Stimulated activated CD8-positive, alpha-beta memory T cell treated with anti-CD3 and anti-CD28 coated beads, Interleukin-4, amount 100 ng/mL, for 4 hours (primary cell): ENCODE measurements at places on chromosomes 7 and 10.

- no peak for DNase-seq
These were observed 251.2 kb upstream of the FZD1 start for GRCh38 chr7:91013078-91013477.

- DNase-seq, result no peak
These were observed 49.8 kb upstream of the LEP start for GRCh38 chr7:128191136-128191844.

- no peak for DNase-seq
These were observed 17.2 kb downstream of the AP5Z1 start for GRCh38 chr7:4792537-4793126.

DNA sequence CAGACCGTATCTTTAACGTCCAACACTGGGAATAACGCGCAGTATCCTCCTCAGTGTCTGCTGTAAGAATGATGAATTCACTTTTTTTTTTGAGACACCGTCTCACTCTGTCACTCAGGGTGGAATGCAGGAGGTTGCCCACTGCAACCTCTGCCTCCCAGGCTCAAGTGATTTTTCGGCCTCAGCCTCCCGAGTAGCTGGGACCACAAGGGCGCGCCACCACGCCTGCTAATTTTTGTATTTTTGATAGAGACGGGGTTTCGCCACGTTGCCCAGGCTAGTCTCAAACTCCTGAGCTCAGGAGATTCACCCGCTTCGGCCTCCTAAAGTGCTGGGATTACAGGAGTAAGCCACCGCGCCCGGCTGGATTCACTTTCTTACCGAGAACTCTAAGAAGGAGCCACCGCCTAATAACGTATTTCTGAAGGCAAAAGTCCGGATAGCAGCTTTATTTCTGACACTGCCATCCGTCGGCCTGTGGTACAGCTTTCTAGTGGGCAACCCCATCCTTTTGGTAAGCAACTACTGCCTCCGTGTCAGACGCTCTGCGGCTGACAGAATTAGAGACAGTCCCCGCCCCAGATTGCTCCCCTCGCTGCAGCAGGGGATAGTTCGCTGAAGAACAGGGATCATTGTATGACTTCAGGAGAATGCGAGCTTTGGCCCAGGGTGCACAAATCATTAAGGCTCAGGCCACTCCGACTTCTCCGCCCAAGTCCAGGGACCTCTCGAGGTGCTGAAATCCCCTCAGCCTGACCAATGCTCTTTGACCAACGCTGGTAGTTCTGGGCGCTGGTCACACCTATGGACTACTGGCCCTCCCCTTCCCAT, 662 bp downstream of the POLR3A start:
- no peak for DNase-seq

DNA sequence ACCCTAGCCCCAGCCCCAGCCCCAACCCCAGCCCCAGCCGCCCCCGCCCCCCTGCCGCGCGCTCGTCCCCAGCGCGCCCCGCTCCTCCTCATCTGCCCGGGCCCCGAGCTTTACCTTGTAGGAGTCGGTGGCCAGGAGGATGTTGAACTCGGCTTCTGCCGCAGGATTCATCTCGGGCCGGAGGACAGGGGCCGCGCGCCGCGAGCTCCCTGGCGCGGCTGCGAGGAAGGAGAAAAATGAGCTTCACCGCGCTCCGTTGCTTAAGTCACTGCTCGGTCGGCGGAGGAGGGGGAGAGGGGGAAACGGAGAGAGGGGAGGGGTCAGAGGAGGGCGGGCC, at the start of gene NAMPT:
Gene NAMPT, minus strand, starts transcription at position 270 of the 337 bp plus-strand sequence. Its CDS starts 99 bp downstream, at position 171.
- DNase-seq, result peak; percentile 89

DNA sequence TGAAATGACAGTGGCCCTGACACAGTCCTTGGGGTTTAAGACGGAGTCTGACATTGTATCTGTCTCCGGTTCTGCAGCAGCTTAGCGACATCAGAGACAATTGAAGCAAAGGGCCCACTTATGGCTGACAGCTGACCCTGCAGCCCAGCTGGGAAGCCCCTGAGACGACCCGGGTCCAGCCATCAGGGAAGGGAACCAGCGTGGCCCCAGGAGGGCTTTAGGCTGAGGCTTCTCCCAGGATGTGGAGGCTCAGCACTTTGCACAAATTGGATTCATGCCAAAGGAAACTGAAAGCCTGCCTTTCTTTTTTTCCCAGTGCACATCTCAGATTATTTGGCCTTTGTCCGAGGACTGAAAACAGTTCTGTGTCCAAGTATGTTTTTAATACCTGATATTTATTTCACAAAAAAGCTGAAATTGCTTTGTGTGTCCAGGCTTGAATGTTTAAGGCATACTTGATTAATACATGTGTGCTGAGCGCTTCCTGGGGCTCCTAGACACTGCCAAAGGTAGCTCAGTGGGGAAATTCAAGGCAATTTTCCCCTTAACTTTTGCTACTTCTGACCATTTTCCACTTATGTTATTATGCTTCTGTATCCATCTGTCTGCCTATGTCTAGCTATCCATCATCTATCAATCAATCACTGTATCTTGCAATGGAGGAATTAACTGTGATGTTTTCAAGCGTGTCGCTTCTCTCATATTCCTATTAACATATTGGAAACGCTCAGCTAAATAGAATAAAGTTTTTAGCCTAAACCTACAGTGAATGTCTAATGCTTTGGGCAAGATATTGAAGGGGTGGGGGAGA, 34.8 kb downstream of the KLF6 start:
- DNase-seq, result no peak

DNA sequence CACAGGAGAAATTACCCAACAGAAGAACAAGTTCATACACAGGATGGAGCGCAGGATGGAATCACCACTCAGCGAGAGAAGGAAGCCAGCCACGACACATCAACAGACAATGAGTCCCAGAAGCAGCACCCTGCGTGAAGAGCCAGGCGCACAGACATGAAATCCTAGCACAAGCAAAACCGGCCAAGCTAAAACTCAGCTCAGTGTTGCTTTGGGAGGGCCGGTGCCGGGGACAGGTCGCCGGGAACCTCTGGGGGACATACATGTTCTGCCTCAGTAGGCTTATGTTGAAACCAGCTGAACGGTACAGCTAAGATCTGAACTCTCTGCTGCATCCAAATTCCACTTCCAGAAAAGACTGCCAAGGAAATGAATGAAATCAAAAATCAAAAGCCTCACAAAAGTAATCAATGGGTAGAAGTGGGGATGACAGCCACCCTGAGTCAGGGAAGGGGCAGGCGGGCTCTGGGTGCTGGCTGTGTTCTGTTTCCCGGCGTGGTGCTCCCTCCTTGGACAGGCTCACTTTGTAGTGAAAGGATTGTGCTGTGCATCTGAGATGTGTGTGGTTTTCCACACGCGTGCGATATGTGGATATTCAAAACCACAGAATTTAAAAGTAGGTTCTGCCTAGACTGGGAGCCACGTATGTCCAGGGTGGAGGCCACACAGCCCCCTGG, 114.7 kb downstream of the PDGFA start:
- DNase-seq, result no peak

DNA sequence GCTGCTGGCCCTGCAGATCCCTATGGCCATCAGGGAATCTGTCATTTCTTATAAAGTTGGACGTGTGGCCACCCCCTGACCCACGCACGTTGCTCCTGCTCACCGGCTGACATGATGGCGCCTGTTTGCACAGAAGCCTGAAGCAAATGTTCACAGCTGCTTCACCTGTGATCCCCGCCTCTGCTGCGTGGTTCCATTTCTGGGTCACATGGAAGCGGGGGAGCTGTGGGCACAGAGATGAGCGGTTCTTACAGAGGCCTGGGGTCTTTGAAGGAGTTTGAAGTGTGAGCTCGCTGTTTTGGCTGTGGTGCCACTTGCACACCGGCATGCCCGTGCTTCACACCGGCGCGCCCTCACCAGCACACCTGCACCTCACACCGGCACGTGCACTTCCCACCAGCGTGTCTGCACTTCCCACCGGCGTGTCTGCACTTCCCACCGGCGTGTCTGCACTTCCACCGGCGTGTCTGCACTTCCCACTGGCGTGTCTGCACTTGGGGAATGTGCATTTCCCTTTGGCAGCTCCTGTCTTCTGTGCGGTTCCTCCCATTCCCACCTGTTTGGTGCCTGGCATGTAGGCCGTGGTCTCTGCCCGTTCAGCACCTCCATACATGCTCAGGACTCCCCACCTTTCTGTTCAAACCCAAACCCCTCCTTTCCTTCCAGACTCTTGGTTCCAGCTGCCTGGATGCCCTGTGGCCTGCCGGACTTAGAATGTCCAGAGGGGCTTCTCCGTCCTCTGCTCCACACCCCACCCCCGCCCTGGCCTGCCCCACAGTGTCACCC, 86.7 kb downstream of the INPP5A start:
- DNase-seq, result no peak

DNA sequence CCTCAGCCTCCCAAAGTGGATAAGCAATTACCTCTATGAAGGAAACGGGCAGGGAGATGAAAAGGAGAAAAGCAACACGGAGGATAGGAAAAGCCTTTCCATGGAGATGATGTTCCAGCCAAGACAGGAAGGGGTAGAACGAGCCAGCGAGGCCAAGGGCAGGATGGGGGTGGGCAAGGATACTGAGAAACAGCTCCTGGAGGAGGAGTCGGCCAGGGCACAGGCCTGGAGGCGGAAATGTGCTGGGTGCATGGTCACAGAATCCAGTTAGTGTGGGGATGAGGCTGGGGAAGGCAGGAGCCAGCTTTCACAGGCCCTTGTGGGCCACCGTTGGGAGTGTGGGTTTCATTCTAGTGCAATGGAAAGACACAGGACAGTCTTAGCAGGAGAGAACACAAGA, 162.6 kb downstream of the JAZF1 start:
- DNase-seq, result no peak

- no peak for DNase-seq
These were observed 103.6 kb downstream of the NT5C2 start for GRCh38 chr10:103089493-103089892.

DNA sequence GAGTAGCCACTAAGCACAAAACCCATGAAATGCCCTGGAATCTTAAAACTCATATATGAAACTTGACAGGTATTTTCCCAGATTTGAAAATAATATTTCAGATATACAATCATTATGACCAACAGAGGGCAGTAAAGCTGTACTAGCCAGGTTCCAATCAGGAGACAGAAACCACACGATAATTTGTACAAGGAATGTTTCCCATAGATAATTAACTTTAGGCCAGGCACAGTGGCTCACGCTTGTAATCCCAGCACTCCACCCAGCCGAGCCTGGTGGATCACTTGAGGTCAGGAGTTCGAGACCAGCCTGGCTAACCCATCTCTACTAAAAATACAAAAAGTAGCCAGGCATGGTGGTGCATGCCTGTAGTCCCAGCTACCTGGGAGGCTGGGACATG, 31.0 kb upstream of the NUB1 start:
- DNase-seq, result no peak

DNA sequence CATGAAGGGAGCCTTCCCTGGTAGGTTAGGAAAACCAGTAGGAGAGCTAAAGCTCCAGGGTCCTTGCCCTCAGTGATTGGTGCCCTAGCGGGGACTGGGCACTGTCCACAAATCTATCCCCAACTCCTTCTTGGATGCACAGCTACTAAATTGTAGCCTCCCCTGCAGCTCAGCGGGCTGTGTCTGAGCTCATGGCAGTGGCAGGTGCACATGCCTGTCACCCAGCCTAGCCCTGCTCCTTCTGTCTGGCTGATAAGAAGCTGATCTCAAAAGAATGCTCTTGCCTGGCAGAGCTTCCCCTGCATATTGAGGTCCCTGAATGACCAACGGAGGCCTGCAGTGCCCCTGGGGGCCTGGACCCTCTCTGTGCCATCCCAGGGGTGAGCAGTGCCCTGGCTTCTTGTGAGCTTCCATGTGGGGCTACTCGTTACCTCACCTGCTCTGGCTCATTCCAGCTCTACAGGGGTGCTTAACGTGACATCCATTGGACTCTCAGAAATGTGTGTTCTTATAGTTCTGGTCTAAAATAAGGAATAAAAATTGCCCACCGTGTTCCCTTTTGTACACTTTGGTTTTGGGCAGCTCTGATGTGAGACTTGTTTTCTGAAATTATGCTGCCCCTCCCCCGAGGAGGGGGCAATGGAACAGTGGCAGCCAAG, 59.8 kb upstream of the ANTXRL start:
- DNase-seq, result no peak

- no peak for DNase-seq
These were observed 309.3 kb downstream of the KCNMA1 start for GRCh38 chr10:77328272-77328816.

GRCh38 chr7:94403546-94403945, 8.9 kb downstream of the COL1A2 start:
- no peak for DNase-seq

- DNase-seq, result no peak
These were observed 160.7 kb downstream of the NXPH1 start for GRCh38 chr7:8594115-8594514.

GRCh38 chr10:71323407-71323806, 4.3 kb downstream of the SLC29A3 start:
- no peak for DNase-seq
